ENCODE measurements at places on chromosomes 5 and 9.

DNA sequence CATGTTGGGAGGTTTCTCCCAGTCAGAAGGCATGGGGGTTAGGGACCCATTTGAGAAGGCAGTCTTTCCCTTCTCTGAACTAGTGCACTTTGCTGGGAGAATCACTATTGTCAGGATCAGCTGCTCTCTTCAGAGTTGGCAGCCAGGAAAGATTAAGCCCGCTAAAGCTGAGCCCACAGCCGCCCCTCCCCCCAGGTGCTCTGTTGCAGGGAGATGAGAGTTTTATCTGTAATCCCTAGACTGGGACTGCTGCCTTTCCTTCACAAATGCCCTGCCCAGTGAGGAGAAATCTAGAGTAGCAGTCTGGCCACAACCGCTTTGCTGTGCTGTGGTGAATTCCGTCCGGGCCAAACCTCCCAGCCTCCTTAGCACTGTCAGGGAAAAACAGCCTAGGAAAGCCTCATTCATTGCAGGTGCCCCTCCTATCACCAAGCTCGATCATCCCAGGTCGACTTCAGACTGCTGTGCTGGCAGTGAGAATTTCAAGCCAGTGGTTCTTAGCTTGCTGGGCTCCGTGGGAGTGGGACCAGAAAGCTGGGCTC lies 69.8 kb downstream of the CNTLN start:
- DNase-seq, result no peak

- DNase-seq, result no peak
Measured at GRCh38 chr5:15799014-15799413, 299.0 kb downstream of the FBXL7 start.

DNA sequence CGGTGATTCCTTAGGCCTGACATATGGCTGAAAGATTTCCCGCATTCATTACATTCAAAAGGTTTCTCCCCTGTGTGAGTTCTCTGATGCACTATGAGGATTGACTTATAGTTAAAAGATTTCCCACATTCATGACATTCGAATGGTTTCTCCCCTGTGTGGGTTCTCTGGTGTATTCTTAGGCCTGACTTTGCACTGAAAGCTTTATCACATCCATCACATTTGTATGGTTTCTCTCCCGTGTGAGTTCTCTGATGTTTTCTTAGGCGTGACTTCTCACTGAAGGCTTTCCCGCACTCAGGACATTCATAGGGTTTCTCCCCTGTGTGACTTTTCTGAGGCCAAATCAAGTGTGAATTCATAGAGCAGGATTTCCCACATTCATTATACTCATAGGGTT lies 35.8 kb downstream of the ZNF782 start:
- DNase-seq, result no peak

GRCh38 chr5:172904643-172905345 lies 54.4 kb upstream of the RPL26L1 start:
- peak; percentile 50 for DNase-seq

- DNase-seq, result no peak
Measured at GRCh38 chr5:43386960-43387362, 25.2 kb downstream of the CCL28 start.

GRCh38 chr5:102801371-102801770 lies 46.3 kb downstream of the PAM start:
- DNase-seq, result no peak

DNA sequence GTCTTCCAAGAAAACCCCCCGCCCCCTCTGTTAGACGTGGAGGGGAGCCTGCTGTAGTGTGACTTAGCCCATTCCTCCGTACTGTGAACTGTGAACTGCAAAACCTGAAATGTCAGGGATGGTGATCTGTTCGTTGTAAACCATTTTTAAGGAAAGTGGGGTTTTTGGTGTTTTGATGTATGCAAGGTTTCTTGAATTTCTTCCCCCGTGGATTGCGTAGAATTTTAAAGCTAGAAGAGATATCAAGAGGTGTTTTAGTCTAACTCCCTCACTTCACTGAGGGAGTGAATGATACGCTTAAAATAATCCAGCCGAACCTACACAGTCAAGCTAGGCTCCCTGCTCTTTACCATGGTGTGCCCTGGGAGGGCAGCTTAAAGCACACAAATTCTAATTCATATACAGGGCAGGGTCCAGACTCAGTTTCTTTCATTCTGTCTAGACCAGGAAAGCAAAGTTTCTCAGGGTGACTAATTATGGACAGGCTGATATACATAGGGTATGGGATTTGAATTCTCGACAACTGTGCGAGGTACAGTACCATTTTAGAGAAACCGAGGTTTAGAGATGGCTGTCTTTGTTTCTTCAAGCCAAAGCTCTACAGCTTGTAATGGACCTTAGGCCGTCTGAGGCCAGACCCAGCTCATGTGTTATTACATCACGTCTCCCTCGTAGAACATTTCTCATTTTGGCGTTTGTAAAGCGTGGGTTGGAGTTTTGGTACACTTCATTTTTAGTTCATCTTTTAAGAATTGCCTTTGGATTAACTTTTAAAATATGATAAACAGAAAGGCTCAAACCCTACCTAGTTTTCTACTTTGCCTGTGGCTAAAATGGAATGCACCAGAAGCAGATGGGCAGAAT lies 2.7 kb downstream of the PTGER4 start:
- DNase-seq, result no peak

DNA sequence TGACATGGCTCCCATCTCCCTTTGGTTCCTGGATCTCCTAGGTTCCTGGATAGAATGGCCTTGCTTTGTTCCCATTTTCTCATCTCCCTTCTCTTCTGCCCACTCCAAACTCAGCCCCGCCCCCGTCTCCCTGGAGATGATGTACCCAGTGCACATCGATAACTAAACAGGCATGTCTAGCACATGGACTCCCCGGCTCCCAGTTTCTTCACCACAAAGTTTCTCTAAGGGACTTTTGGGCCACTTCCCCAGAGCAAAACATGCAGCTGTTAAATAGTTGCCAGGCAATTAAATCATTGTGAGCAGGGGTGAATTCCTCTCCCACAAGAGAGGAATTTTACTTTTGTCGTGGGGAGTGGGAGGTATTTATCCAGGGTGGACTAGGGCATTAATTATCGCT lies 259.0 kb downstream of the GADD45G start:
- no peak for DNase-seq

DNA sequence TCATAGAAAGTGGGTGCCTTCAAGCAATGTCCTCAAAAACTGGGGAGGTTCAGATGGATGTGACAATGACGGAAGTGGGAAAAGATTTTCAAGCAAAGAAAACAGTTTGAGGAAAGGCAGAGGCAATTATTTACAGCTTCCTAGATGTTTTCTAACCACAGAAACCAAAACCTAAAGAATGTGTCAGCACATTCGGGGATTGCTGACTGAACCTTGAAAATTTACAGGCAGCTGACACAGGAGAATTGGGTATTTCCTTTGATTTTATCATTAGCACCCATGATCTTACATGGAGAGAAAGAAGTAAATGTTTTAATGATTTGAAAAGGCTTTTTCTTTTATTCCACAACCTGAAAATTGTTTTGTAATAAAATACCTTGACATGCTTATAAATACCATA lies 369.0 kb downstream of the ACTL7B start:
- DNase-seq, result no peak

- DNase-seq, result no peak
Measured at GRCh38 chr5:51203598-51203997, 179.7 kb upstream of the ISL1 start.

- DNase-seq, result peak; percentile 43
Measured at GRCh38 chr5:155729684-155730059, 597.3 kb upstream of the SGCD start.

DNA sequence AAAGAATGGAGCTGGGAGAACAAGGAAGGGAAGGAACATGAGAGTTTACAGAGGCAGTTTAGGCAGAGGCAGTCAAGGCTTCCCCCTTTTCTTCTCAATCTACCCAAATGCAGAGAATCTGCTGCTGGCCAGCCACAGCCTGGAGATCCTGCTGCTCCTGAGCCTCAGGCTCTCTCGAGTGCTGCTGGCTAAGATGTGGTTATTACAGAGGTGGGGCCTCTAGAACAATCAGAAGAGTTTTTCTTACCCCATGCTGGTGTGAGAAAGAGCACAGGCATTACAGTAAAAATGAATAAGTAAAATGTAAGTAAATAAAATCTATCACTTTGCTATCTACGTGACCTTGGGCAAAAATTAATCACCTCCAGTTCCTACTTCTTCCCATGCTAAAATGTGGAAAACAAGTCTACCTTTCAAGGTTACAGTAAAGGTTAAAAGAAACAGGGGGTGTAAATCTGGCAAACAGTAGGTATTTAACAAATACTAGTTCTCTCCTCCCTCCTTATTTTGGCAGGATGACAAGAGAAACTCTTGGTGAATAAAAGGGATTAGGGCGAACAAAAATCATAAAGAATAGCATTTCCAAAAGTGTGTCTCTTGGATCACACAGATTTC lies 31.1 kb downstream of the FBXW11 start:
- DNase-seq, result no peak

DNA sequence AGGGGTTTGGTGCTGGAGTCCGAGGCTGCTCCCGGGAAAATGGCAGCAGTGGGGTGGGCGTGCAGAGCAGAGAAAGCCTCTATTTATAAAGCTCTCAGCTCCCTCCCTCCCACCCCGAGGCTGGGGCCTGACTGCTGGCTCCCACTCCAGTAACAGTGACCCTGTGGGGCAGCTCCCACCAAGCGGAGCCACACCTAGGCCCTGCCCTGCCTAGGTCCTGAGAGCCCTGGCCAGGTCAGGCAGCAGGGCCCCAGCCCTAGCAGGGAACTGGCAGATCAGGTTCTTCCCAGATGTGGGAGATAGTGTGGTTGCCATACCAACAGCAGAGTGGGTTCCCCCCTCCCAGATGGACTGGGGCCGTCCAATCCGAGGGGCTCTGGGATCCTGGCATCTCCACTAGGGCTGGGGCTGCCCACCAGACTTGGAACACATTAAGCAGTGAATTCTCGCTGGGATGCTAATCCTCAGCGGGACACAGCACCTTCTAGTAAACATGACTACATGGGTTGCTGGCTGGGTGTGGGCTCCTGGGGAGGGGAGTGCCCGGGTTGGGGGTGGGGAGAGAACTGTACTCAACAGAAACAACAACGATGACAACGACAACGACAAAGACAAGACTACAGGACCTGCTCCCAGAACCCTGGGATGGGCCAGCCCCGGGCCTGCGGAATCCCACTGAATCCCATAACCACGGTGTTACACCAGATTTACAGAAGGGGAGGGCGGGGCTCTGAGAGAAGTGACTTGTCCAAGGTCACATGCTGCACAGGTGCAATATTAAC lies 1.5 kb downstream of the SH3GLB2 start:
- no peak for DNase-seq

DNA sequence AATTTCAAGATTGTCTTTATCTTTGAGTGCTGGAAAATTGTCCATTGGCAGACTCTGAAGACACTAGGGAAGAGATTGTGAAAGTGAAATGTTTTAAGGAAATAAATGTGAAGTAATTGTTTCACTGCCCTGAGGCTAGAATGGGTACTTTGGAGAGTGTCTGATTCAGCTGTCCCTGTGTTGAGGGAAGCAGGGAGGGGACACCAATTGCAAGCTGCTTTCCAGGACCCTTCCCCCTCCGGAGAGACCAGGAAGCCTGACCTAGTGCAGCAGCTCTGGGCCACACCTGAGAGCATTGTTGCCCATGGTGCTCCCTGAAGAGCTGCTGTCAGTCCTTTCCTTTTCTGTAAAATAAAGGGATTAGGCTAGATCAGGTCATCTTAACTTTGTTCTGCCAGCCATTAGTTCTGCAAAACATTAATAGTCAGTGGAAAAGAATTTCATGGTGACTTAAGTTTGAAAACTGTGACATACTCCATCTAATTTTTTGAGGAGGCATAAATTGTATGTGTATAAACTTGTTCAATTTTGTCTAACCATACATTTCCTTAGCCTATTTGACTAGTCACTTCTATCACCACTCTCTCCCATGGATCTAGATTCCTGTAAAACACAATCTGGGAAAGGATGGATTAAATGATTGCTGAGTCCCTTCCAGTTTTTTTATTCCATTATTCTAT lies 18.8 kb downstream of the MAP1B start:
- no peak for DNase-seq

DNA sequence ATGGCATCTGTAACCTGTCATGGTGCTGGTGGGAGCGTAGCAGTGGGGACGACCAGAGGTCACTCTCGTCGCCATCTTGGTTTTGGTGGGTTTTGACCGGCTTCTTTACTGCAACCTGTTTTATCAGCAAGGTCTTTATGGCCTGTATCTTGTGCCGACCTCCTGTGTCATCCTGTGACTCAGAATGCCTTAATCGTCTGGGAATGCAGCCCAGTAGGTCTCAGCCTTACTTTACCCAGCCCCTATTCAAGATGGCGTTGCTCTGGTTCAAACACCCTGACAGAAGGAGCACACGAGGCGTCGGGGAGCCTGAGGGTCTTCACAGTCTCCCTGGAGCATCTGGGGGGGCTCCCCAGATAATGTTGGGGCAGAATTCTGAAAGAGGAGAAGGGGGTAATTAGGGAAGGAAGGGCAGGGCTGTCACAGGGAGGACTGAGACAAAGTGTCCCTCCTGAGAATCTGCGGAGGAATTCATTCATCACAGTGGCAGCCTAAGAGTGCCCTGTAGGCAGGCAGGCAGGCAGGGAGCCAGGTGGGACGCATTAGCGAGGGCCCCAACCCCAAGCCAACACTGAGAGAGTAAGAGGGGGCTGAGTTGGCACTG lies 21.3 kb upstream of the NCS1 start:
- no peak for DNase-seq

- no peak for DNase-seq
Measured at GRCh38 chr5:178564397-178564796, 25.8 kb downstream of the COL23A1 start.

- DNase-seq, result no peak
Measured at GRCh38 chr9:113851873-113852272, 24.2 kb upstream of the ZNF618 start.

DNA sequence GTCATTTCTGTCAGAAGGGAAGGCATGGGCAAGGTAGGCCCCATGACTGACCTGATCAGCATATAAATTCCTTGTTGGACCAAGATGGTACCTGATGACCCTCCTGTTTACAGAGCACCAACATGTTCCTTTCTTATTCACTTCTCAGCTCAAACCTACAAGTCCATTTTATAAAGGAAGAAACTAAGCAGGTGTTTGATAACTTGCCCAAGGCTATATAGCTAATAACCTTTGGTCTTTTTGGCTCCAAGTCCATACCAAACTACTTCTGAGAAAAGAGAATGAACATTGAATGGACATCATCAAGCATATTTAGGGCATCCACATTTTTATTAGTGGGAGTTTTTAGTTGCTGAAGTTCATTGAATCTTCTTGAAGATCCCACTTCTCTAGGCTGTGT lies 125.2 kb downstream of the GALNT10 start:
- no peak for DNase-seq

GRCh38 chr9:87609486-87609885 lies 111.8 kb downstream of the DAPK1 start:
- no peak for DNase-seq

All from C1 segment of cervical spinal cord (tissue), 14 donors.